ENCODE measurements at places on chromosomes 7 and 10. TPM values are rescaled to one million over a fixed set of nuclear protein-coding genes. Genes with fewer than 3 reads are reported as not detected.
A peak's percentile ranks its signal among the peaks of the same experiment; 100 is the strongest.

- H3K4me3 ChIP-seq, result no peak overlapping the region
- H3K4me1 ChIP-seq, result peaks cover 14% of the 10 kb centered on the region
- DNase-seq, result no peak
- H3K36me3 ChIP-seq, result no peaks in the 10 kb centered on the region
Measured at GRCh38 chr7:42456267-42456666, 219.3 kb upstream of the GLI3 start.

GRCh38 chr7:113099284-113099919, 12.8 kb upstream of the GPR85 start:
- H3K27ac ChIP-seq, result no peak overlapping the region
- DNase-seq, result no peak
- no peaks in the 10 kb centered on the region for H3K36me3 ChIP-seq
- no peaks in the 10 kb centered on the region for H3K27me3 ChIP-seq
- no peaks in the 10 kb centered on the region for H3K4me1 ChIP-seq
- H3K4me3 ChIP-seq, result no peak overlapping the region

AKR1C2 gene
- not detected for total RNA-seq

SFRP4 gene
- not detected for total RNA-seq

TMEM229A gene
- total RNA-seq, result 0.26 TPM

GRCh38 chr10:87722716-87723115, 63.0 kb downstream of the PAPSS2 start:
- no peak overlapping the region for H3K27ac ChIP-seq
- no peak for DNase-seq
- peaks cover 3% of the 10 kb centered on the region for H3K4me1 ChIP-seq

DNA sequence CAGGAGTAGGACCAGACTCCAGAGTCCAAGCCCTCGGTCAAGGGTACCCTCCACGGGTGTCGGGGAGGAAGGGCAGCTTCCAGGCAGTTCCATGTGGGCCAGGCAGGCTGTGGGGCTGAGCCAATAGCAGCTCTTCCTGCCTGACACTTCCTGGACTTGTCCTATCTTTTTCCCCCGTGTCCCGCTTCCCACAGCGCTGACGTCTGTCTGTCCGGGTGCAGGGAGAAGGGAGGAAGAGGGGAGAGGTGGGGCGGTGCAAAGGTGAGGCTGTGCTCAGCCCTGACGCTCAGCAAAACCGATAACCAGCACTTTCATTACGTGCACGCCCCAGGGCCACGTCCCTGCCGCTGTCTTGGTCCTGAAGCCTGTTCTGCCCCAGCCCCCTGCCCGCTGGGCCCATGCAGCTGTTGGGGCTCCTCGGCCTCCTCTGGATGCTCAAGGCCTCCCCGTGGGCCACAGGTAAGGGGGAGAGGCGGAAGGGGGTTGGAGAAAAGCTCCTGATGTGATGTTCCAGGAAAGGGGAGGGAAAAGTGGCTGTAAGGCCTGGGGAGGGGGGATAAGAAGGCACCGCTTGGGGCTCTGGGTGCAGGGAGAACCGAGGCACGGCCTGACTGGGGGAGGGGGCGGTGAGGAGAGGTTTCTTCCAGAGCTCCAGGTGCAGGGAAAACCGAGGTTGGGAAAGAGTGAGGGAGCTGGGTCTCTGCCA, at the start of gene MUC3A:
TSS of gene MUC3A (plus strand) at position 308 of the 706 bp plus-strand sequence. CDS start at position 399, 91 bp downstream.
- DNase-seq, result peak; percentile 27
- H3K27me3 ChIP-seq, result peaks cover 3% of the 10 kb centered on the region
- H3K4me1 ChIP-seq, result peaks cover 2% of the 10 kb centered on the region
- H3K27ac ChIP-seq, result no peak within 1 kb of the TSS

RET gene
- total RNA-seq, result 0.28 TPM

GRCh38 chr10:31318382-31318853, 598 bp upstream of the ZEB1 start:
- DNase-seq, result peak; percentile 49
- H3K4me3 ChIP-seq, result peak overlapping the region; percentile 99
- H3K27me3 ChIP-seq, result peaks cover 14% of the 10 kb centered on the region
- peaks cover 10% of the 10 kb centered on the region for H3K36me3 ChIP-seq
- H3K27ac ChIP-seq, result peak overlapping the region; percentile 99

DNA sequence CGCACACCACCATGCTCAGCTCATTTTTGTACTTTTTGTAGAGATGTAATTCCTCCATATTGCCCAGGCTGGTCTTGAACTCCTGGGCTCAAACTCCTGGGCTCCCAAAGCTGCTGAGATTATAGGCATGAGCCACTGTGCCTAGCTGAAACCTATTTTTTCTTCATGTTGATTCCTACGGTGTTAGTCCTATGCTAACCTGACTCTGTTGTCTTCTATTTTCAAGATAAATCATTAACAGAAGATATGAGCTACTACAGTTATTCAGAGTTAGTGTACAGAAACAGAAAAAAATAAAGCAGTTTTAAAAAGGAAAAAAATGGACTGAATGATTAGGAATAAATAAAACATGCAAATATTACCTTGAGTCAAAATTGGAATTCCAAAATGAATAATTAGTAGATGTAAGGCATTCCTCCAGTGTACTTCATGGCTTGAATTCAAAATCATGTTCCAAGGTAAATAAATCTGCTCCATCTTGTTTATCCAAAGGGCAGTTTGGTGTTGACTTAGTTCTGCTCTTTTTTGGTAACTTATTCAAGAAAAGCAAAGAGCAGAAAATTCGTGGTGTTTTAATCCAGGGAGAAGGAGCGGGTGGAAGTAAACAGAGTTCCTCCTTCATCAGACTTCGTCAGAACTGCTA, 185.8 kb downstream of the CACNB2 start:
- no peaks in the 10 kb centered on the region for H3K36me3 ChIP-seq
- peaks cover 8% of the 10 kb centered on the region for H3K27me3 ChIP-seq
- H3K4me1 ChIP-seq, result no peaks in the 10 kb centered on the region
- DNase-seq, result no peak

HBP1 gene
- 50.9 TPM for total RNA-seq

CRHR2 gene
- total RNA-seq, result 0.38 TPM

DNA sequence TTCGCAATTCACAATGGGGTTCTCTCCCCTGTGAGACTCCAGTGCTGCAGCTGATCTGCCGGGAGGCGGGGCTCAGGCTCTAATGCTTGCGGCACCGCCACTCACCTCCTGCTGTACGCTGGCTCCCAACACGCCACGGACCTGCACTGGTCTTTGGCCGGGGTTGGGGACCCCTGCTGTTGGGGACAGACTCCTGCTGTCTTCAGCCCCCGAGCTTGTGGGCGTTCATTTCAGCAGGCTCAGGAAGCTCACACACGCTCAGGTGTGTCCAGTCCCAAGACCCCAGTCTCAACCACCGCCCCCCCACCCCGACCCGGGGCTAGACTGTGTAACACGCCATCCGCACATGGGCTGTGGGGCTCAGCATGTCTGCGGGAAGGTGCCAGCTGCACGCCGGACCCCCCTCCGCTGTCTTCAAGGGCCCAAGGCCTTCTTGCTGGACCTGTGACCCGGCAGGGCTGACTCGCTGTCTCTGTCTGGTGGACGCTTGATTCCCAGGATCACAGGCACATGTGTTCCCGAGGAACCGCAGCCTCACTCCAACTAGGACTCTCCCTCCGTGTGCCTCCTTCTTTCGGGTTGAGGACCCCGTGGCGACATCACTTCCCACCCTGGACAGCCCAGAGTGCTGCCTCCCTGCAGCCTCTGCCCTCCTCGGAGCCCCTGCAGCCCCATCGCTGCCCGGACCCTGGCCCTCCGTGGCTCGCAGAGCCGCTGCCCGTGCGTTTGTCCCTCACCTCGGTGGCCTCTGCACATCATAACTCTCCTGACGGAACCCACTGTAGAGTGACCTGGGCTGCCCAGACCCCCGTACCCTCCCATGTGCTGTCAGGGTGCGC, 106.4 kb downstream of the DNAJB6 start:
- peak overlapping the region; percentile 68 for H3K4me3 ChIP-seq
- peaks cover 17% of the 10 kb centered on the region for H3K36me3 ChIP-seq
- H3K4me1 ChIP-seq, result no peaks in the 10 kb centered on the region
- H3K27me3 ChIP-seq, result peaks cover 18% of the 10 kb centered on the region

GRCh38 chr7:29285444-29285793, 90.8 kb downstream of the CHN2 start:
- peaks cover 7% of the 10 kb centered on the region for H3K4me1 ChIP-seq
- no peak for DNase-seq
- H3K4me3 ChIP-seq, result no peak overlapping the region

GRCh38 chr10:78302989-78303854, 269.6 kb downstream of the RPS24 start:
- peak overlapping the region; percentile 76 for H3K27ac ChIP-seq
- peak; percentile 100 for DNase-seq
- peaks cover 5% of the 10 kb centered on the region for H3K4me1 ChIP-seq
- no peaks in the 10 kb centered on the region for H3K36me3 ChIP-seq

GRCh38 chr7:14687777-14688176, 214.8 kb downstream of the DGKB start:
- H3K27me3 ChIP-seq, result no peaks in the 10 kb centered on the region
- DNase-seq, result no peak
- H3K4me1 ChIP-seq, result no peaks in the 10 kb centered on the region
- no peak overlapping the region for H3K27ac ChIP-seq
- no peaks in the 10 kb centered on the region for H3K36me3 ChIP-seq

DNA sequence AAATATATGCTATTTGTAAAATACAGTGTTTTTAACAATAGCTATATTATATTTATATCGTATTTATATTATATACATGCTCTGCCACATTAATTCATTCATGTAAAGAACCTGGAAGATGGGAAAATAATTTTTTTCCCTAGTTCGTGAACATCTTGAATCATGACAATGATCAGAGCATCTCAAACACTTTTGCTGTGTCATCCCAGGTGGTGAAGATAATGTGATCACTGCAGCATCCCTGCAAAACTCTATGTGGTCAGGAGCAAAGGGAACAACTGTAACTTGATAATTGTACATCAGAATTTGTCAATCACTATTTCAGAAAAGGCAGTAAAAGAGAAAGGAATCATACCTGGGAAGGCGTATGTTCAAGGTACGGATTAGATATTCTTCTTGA, 39.3 kb downstream of the RAPGEF5 start:
- H3K27ac ChIP-seq, result no peak overlapping the region
- H3K27me3 ChIP-seq, result no peaks in the 10 kb centered on the region
- no peak for DNase-seq
- H3K4me3 ChIP-seq, result no peak overlapping the region
- peaks cover 9% of the 10 kb centered on the region for H3K36me3 ChIP-seq

GRCh38 chr10:88270061-88270808, 312.9 kb downstream of the RNLS start:
- H3K4me3 ChIP-seq, result no peak overlapping the region
- DNase-seq, result no peak
- H3K27ac ChIP-seq, result no peak overlapping the region
- no peaks in the 10 kb centered on the region for H3K4me1 ChIP-seq
- no peaks in the 10 kb centered on the region for H3K36me3 ChIP-seq
- H3K27me3 ChIP-seq, result no peaks in the 10 kb centered on the region

DNA sequence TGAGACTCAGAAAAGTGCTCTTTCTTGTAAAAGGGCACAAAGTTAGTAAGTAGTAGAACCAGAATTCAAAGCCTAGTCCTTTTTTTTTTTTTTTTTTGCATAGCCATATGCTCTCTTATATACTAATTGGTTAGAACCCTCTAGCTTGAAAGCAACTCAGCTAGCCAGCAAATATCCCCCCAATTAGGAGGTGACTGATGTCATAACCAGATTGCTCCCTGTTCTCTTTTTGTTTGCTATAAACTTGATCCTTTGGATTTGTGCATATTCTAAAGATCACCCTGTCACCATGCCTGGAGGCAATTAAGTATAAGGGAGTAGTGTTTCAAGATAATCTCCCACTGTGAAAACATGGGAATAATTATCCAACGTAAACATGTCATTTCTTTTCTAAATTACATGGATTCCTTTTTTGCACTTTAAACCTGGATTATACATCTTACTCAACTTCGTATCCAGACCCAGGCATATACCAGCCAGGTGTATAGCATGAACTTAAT, 963.4 kb downstream of the CNTNAP2 start:
- no peak for DNase-seq
- H3K4me3 ChIP-seq, result no peak overlapping the region
- H3K36me3 ChIP-seq, result no peaks in the 10 kb centered on the region
- no peak overlapping the region for H3K27ac ChIP-seq
- H3K27me3 ChIP-seq, result no peaks in the 10 kb centered on the region

- peaks cover 7% of the 10 kb centered on the region for H3K27me3 ChIP-seq
- H3K27ac ChIP-seq, result no peak overlapping the region
- DNase-seq, result no peak
- no peak overlapping the region for H3K4me3 ChIP-seq
- peaks cover 42% of the 10 kb centered on the region for H3K4me1 ChIP-seq
Measured at GRCh38 chr10:46052057-46052790, 6.2 kb upstream of the MSMB start.

GRCh38 chr7:79612022-79612421, 158.6 kb upstream of the MAGI2 start:
- no peak for DNase-seq
- no peaks in the 10 kb centered on the region for H3K27me3 ChIP-seq
- peaks cover 5% of the 10 kb centered on the region for H3K4me1 ChIP-seq
- peaks cover 3% of the 10 kb centered on the region for H3K36me3 ChIP-seq

DNA sequence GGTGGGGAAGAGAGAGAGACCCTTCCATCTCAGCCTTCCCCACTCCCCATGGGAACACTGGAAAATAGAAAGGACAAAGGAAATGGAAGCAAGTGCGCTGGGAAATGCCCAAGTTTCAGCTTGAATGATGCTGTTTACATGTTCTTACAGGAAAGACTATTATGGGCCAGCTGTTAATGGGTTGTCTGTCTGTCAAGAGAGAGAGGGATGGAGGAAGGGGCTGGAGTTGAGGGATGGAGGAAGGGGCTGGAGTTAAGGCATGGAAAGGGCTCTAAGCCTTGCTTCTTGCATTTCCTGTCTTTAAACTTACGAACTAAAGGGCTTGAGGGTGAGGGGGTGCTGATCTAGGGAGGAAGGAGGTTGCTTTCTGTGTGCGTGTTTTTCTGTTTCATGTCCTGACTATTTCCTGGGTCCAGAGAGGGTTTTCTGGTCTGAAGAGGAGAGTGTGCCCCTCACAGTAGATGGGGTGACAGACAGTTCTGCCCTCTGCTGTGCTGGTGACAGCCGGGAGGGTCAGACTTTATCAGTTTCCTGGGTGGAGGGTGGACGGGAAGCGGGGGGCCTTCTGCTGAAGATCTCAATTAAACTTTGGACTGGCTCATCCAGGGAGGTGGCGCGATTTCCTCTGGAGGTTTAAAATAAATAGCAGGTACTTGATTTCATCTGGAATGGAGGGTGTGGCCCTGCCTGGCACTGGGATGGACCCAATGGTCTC, 30.5 kb downstream of the GRK5 start:
- peaks cover 7% of the 10 kb centered on the region for H3K27me3 ChIP-seq
- no peak for DNase-seq
- H3K4me3 ChIP-seq, result peak overlapping the region; percentile 84
- H3K4me1 ChIP-seq, result peaks cover 81% of the 10 kb centered on the region

C1QL3 gene
- 0.80 TPM for total RNA-seq

DNA sequence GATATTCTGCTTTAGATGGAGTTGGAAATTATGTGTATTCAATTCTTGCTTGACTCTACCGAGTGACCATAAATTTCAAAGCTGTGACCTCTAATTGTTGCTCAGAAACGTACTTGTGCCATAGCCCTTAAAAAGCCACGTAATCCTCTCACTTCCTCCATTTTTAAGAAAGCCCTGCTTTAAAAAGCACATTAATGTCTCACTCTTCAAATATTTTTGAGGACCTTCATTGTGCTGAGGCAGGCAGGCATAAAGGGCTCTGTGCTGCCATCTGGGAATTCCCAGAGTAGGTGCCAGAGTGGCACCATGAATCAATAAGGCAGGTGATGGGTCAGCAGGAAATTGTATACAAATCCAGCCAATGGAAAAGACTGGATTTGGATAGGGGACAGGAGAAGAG, 97.7 kb upstream of the FAM204A start:
- no peak overlapping the region for H3K27ac ChIP-seq
- peaks cover 3% of the 10 kb centered on the region for H3K27me3 ChIP-seq
- H3K36me3 ChIP-seq, result no peaks in the 10 kb centered on the region
- DNase-seq, result no peak
